CD14-positive monocyte (primary cell): ENCODE measurements at places on chromosomes 7 and 10.

DNA sequence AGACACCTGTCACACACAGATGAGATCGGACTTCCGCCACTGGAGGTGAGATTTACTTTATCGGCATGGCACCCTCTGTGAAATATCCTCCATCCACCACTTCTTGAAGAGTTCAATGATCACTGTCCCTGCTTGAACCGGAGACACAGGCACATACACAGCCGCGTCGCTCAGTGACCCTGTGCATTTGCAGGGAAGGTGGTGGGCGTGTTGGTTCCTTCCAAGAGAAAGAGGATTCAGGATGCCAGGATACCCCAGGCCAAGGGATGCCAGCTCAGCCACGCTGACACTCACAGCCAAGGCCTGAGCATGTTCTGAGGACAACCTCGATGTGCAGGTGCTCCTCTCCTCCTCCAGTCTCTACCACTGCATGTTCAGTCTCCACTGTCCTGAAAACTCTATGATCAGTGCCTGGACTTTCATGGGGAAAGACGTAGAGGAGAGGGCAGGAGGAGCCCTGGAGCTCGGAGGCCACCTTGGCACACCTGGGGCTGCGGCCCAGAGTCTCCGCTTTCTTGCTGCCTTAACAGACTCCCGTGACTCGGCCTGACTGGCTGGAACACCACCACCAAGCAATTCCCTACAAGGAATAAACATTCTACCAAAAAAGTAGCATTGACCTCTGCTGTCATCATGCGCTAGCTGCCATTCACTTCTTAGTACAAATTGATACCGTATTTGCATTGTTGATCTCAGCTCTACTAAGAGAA is 115.2 kb downstream of the TCERG1L start:
- DNase-seq = no peak

GRCh38 chr7:67375427-67375826 is 378.8 kb downstream of the TYW1 start:
- no peak for DNase-seq

DNA sequence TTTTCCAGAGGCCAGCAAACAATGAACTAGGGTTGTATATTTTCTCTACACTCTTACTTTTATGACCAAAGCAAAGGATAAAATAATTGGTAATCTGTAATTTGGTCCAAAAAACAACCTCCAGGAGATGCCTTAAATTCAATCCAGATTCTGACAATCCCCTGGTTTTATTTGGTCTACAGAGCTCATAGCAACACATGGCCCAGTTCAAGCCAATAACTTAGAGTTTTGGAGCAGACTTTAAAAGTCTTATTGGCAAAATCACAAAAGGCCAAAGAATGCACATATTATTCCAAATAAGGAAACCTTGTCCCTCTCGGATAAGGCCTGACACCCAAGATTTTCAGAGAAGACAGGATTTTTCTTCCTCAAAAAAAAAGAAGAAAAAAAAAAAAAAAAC is 51.9 kb downstream of the SORBS1 start:
- no peak for DNase-seq

DNA sequence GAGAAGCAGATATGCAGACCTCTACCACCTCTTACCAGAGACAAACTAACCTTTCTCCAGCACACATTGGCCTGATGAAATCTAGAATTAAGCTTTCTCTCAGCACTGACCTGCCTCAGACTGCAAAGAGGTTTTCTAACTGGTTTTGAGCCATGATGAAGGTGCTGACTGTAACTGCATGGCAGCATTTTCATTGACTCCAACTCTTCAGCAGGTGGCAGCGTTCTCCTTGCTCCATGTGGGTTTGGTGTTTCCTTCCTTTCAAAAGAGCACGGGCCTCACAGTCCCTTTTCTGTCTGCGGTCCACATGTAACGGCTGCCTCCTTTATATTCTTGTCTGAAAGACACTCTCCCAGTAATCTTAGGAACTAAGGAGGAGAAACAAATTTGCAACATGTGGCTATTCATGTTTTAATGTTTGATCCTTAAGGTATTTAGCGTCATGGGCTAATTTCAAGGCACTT is 12.6 kb downstream of the KLLN start:
- peak; percentile 38 for DNase-seq

DNA sequence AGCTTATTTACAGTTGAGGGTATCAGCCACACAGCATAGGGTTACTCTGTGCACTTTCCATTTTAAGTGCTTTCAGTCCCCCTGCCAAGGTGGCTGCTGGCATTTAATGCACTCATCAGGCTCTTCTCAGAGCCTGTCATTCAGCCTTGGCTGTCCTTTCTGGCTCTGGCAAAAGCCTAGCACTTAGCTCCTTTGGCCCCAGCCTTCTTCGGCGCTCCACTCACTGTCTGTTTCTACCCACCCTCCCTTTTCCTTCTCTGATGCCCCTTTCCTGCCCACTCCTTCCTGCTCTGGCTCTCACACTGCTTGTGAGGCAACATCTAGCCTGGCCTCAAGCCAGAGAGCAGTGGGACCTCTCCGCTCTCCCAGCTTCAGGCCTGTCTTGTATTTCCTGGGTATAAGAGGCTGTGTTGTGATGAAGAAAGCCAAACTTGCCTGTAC is 60.2 kb downstream of the WIPF3 start:
- no peak for DNase-seq

GRCh38 chr10:6721480-6721879 is 141.4 kb upstream of the PRKCQ start:
- DNase-seq = no peak

GRCh38 chr10:124849111-124849773 is 47.6 kb downstream of the ABRAXAS2 start:
- DNase-seq = no peak

DNA sequence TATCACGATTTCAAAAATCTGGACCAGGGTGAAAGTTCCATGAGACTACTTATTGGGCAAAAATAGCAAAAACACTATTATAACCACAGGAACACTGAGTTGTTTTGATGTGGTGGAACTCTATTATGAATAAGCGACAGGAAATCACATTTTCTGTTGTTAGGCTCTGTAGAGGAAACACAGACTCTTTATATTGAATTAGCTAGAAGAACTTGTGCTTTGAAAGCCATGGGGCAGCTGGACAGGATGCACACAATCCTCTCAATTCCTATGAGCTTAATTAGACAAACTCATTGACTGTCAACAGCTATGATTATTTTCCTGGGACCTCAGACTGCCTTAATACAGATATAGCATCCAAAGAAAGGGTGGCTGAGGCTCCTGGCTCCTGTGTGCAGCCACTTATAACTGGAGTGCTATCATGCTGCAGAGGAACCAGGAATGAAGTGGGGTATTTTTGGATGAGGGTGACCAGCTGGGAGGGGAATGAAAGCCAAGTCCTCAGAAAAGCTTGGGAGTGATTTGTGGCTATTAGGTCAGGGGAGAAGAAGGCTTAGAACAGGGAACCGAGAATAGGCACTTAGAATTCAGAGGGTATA is 657.3 kb downstream of the TYW1 start:
- DNase-seq = no peak

DNA sequence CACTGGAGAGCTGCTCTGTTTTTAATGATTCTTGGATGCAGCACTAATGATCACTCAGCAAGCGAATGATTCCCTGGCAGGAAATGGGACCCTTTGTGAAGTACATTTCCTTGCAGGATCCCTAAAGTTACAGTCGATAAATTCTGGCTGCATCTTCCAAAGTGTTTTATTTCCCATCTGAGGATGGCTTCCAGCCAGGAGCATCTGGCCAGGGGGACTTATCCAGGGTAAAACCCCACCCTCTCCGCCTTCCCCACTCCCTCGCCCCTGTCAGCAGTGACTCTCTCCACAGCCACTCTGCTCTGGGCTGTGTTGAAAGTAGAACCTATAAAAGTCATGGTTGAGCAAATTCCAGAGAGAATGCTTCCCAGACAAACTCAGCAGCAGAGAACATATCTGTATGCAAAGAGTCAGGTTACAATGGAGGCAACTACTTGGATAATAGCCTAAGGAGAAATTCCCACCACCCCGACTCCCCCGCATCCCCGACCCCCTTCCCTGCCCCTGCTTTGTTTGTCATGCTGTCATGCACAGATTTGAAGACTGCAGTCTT is 111.0 kb upstream of the ANLN start:
- no peak for DNase-seq

- no peak for DNase-seq
These were observed 487.9 kb downstream of the PARD3 start for GRCh38 chr10:34327184-34327583.

DNA sequence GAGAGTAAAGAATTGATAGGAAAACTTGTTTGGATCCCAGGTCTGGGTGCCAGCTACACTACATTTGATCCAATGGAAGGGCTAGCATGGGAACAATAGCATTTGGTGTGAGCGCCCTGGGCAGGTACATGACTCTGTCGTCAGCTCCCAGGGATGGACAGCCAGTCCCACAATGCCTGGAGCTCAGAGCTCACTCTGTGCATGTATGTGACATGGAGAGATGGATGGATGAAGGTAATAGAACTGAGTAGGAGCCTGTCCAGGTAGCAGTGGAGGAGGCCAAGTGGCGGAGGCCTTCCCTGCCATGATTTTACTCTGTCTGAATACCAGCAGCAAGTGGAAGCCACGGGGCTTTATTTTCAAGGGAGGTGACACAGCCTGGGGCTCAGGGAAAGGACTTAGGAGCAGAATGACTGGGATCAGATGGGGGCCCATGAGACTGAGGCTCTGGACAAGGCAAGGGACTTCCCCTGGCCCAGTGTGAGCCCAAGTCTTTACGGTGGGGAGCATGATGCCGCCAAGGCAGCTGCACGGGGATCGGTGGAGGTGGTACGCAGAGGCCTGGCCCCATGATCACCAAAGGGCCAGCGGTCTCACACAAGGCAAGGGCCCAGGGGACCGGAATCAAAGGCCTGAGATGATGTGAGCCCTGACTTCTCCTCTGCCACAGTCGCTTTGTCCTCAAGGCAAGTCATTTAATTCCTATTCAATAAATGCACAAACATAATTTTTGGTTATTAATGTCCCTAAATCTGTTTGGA is 5.9 kb downstream of the PTPRE start:
- no peak for DNase-seq

DNA sequence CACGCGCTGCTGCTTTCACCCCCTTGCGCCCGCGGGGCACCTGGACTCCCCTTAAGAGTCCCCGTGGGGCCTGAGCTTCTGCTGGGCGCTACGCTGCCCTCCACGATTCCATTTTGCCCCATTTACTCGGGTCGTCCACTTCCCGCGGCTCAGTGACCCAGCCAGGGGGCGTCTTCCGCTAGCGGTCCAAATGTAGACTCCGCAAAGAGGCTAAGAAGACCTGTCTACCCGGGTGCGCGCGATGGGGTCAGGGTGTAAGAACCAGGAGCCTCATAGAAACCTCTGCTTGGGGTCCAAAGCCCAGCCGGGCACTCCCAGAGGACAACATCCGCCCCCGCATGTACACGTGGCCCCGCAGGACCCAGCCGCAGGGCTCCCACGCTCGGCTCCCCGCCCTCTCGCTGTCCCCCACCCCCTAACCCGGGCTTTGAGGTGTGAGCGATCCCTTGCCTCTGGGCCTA is 5.2 kb upstream of the HMX2 start:
- no peak for DNase-seq

GRCh38 chr7:51279391-51280023 is 37.1 kb downstream of the COBL start:
- no peak for DNase-seq

DNA sequence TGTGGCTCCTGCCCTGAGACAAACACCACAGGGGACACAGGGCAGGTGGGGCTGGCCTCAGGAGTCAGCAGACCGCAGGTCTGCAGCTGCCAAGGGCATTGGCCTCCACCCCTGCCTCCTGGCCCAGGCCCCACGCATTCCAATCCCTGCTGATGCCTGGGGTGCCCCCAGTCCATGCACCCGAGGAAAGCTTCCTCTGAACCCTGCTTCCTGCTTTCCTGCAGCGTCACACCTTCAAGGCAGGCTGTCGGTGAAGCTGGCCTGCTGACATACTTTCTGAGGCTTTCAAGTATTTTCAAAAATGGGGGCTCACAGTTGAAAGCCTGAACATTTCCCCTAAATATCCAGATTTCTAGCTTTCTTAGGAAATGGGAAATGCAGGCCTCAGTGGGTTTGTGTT is 22.5 kb upstream of the ANTXRL start:
- DNase-seq = no peak
